ENCODE measurements at places on chromosomes 16 and 17.

GRCh38 chr16:15648135-15648730 lies 1.8 kb upstream of the NDE1 start:
- DNase-seq, result no peak

DNA sequence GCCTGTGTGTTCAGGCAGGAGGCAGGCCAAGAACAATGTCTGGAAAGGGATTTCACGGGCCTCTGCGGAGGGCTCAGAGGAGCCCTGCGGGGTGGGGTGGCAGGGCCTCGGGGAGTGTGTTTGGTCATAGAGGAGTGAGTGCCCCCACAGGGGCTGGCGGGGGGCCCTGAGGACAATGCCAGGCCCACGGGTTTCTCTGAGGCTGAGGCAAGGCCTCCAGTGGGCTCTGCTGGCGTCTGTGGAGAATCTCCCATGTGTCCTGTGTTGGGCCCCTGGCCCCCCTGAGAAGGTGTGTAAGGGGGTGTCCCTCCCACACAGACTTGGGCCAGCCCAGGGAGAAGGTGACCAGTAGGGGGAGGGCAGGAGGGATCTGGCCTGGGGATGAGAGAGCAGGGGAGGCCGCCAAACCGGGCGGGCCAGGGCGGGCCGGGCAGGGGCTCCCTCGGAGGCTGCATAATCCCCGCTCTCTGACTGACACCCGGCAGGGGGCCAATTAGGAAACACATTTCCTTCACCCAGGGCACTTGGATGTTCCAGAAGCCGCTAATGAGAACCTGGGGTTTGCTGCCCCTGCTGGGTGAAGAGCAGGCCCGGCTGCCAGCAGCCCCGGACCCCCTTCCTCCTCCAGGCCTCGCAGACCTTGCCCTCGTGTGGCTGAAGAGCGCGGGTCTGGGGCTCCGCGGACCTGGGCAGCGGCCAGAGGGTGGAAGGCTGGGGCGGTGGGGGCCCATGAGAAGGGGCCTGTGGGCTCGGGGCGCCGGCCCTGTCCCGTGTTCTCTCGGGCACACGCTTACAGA lies 204.2 kb downstream of the NTN1 start:
- no peak for DNase-seq

GRCh38 chr17:78665952-78666920 lies 89.0 kb upstream of the DNAH17 start:
- DNase-seq, result no peak

- no peak for DNase-seq
Observed at GRCh38 chr17:37735165-37735564, 9.7 kb downstream of the HNF1B start.

GRCh38 chr17:64936117-64936516 lies 16.8 kb upstream of the LRRC37A3 start:
- DNase-seq, result no peak

- DNase-seq, result peak; percentile 32
Observed at GRCh38 chr17:11814655-11815262, 182.5 kb downstream of the ZNF18 start.

DNA sequence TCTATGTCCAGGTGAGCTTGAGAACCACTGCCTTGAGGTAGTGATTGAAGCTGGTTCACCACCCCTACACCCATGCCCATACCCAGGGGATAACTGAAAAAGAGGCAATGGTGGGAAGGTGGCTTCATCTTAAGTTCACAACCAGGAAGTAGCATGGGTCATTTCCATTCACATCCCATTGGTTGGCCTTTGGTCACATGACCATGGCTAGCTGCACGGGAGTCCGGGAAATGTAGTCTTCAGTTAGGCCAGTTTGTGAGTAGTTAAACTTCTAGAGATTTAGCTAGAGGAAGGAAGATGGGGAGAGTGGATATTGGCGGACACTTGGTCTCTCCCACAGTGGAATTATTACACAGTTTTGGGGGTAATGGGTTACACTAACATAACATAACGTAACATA lies 92.9 kb downstream of the RGS9 start:
- DNase-seq, result no peak

GRCh38 chr16:50121721-50122445 lies 31.2 kb upstream of the TENT4B start:
- no peak for DNase-seq

- no peak for DNase-seq
Observed at GRCh38 chr16:71880176-71880575, 3.8 kb downstream of the ZNF821 start.

GRCh38 chr17:12301551-12301950 lies 280.9 kb downstream of the MAP2K4 start:
- no peak for DNase-seq

- DNase-seq, result no peak
Observed at GRCh38 chr17:7336240-7337175, at the start of gene ACAP1. ACAP1 (plus strand) TSS chr17:7336529; CDS start chr17:7336735, 206 bp downstream.

DNA sequence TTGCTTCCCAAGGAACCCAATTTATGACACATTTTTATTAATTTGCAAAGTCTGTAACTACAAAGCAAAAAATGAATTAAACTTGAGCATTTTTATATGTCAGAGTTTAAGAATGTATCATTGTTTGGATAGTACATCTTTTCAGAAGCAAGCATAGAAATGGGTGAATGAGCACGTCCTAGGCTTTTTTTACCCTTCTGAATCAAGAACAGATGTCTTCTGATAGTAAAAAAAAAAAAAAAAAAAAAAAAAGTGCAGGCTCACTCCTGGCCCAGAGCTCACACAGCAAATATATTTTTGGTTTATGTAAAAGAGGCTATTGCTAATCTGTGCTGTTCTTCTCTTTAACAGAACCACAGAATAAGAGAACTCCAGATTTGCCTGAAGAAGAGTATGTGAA lies 6.3 kb downstream of the TERF2IP start:
- DNase-seq, result no peak

GRCh38 chr16:17125671-17126070 lies 345.1 kb downstream of the XYLT1 start:
- no peak for DNase-seq

DNA sequence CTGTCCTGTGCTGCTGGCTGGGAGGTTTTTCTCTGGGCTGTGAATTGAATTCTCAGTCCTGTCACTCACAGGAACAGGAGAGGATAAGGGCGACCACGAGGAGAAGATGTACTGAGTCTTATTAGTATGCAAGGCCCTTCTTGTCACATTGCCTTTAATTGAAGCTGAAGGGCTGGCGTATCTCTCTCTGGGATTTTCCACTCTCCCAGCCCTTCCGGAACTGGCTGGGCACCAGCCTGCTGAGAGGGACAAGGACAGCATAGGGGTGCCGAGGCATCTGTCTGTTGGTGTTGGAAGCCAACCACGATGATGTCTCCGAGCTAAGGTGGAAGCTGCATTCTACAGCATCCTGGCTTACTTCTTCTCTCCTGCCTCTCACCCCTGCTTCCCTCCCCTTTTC lies 33.2 kb downstream of the GPRC5B start:
- DNase-seq, result no peak

- DNase-seq, result no peak
Observed at GRCh38 chr16:31528523-31529107, 915 bp downstream of the AHSP start.

DNA sequence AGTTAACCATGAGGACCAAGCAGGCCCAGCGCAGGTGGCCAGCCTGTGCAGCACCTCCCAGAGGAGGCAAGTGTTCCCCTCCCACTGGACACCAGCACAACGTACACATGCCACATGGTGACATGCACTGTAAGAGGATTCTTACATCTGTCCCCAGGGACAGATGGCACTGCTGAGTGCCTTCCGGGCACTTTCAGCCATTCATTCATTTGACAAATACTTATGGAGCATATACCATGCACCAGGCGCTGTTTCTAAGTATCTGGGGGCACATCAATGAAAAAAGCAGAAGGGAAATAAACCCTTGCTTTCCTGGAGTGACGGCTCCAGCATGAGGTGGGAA lies 79.6 kb downstream of the GAS7 start:
- DNase-seq, result no peak

- DNase-seq, result no peak
Observed at GRCh38 chr17:82243648-82244412, 15.0 kb downstream of the SLC16A3 start.

- DNase-seq, result no peak
Observed at GRCh38 chr17:8345052-8345690, 5.5 kb downstream of the ODF4 start.

DNA sequence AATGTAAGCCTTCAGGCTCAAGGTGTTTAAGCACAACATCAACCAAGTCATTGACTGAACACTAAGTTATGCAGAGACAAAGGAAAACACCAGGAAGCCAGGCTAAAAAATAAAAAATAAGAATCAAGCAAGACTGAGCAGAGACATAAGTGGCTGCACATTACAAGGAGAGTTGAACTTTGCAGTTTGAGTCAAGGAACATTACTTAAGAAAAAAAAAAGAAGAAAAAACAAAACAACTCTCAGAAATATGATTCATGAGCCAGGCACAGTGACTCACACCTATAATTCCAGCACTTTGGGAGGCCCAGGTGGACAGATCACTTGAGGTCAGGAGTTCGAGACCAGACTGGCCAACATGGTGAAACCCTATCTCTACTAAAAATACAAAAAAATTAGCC lies 168.1 kb downstream of the C16orf95 start:
- DNase-seq, result no peak

GRCh38 chr17:13490906-13491482 lies 110.7 kb downstream of the HS3ST3A1 start:
- DNase-seq, result no peak

GRCh38 chr17:64596439-64596838 lies 65.7 kb downstream of the SMURF2 start:
- DNase-seq, result no peak

GRCh38 chr17:5355421-5356129 lies 63.9 kb downstream of the NUP88 start:
- DNase-seq, result no peak

GRCh38 chr17:7176841-7177190 lies 2.4 kb downstream of the ASGR1 start:
- DNase-seq, result no peak

DNA sequence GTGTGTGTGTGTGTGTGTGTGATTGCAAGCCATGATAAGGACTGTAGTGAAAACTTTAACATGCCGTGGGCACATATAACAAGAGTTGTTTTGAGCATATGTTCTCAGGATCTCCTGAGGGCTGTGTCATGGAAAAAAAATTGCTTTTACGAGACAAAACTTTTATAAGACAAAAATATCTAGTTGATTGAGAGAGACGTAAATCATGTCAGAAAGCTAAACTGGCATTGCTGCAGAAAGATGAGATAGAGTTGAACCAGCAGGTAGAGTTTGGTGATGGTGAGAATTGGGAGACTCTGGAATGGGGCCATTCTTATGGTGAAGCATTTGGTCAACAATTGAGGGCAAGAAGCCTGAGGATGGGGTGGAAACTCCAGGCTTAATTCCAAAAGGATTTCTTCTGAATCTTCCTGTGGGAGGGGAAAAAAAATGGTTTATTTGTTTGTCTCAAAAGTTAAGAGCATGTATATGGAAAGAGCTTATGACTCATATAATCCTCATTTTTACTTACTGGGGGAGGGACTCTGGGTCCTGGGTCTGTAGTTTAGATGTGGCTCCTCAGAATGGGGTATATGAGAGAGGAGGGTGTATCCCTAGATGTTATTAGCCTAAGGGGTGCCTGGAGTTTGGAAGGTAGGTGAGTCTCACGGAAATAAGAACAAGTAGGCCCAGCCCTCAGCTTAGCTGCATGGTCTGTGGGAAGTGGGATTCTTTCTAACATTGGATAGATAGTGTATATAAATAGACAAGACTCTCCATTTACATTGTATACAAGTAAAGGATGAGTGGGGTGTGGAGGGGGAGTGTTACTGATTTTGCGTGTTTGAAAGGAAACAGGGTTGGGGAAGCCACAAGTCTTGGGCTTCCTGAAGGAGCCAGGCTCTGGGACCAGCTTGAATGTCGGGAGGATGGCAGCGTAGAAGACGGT lies 7.1 kb downstream of the MINK1 start:
- DNase-seq, result no peak

GRCh38 chr16:65618333-65618732 lies 496.5 kb upstream of the CDH11 start:
- no peak for DNase-seq

GRCh38 chr17:9645851-9646545 lies 681 bp downstream of the USP43 start:
- no peak for DNase-seq

GRCh38 chr17:79668344-79669250 lies 57.7 kb upstream of the RBFOX3 start:
- no peak for DNase-seq

GRCh38 chr17:77899498-77899897 lies 59.0 kb upstream of the TNRC6C start:
- no peak for DNase-seq

- DNase-seq, result no peak
Observed at GRCh38 chr16:62034231-62035114, 1.8 kb downstream of the CDH8 start.

GRCh38 chr16:70688246-70688742 lies 2.4 kb upstream of the MTSS2 start:
- no peak for DNase-seq

- no peak for DNase-seq
Observed at GRCh38 chr17:1491443-1492248, 840 bp downstream of the MYO1C start.

GRCh38 chr16:3101018-3101840 lies 2.1 kb upstream of the ZSCAN10 start:
- DNase-seq, result no peak

- DNase-seq, result peak; percentile 18
Observed at GRCh38 chr16:78705694-78706093, 606.2 kb downstream of the WWOX start.

- DNase-seq, result no peak
Observed at GRCh38 chr17:50439008-50439407, 13.0 kb downstream of the ACSF2 start.

GRCh38 chr16:30183233-30184095 lies at the start of gene CORO1A:
CORO1A (plus strand) TSS chr16:30183602; CDS start chr16:30185210, 1,608 bp downstream.
- peak; percentile 8 for DNase-seq

GRCh38 chr17:16100737-16101400 lies 101.2 kb downstream of the TTC19 start:
- no peak for DNase-seq

- DNase-seq, result no peak
Observed at GRCh38 chr17:76014100-76014924, 12.8 kb downstream of the EVPL start.

DNA sequence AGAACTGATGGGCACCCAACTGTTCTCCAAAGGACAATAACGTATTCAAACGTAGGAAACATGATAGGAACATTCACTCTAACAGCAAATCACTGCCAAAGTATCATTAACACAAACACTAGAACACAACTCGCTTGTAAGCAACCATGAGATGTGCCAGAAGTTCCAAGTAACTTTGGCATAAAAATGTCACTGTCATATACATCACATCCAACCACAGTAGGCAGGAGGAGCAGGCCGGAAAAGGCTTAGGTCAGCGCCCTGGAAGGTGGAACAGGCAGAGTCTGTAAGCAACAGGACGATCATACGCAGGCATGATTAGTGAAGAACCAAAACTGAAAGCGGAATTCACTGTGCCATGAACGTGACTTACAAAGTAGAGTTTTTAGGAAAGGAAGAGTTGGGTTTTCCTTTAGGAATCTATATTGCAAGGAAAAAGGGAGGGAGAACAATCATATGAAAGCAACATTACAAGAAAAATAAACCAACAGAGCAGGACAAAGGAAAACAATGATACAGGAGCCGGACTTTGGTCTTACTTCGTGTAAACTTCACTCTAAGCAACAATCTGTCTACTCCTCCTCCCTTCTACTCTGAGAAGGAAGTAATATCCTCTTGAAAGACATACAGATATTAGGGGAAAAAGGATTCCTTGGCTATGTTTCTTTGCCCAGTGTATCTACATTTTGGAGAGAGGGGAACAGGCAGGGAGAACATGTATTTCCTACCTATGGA lies 52.3 kb downstream of the YWHAE start:
- no peak for DNase-seq

Data from non-pigmented ciliary epithelial cell (primary cell).